ENCODE measurements at places on chromosomes 1 and 21.

- no peak for DNase-seq
These were observed 5.2 kb upstream of the VSIG8 start for GRCh38 chr1:159867664-159868026.

GRCh38 chr1:9825093-9826074, 1.6 kb upstream of the CLSTN1 start:
- peak; percentile 67 for DNase-seq

GRCh38 chr1:54199151-54199764, 572 bp downstream of the CYB5RL start:
- no peak for DNase-seq

- no peak for DNase-seq
These were observed 34.4 kb downstream of the KIAA0040 start for GRCh38 chr1:175158170-175158591.

DNA sequence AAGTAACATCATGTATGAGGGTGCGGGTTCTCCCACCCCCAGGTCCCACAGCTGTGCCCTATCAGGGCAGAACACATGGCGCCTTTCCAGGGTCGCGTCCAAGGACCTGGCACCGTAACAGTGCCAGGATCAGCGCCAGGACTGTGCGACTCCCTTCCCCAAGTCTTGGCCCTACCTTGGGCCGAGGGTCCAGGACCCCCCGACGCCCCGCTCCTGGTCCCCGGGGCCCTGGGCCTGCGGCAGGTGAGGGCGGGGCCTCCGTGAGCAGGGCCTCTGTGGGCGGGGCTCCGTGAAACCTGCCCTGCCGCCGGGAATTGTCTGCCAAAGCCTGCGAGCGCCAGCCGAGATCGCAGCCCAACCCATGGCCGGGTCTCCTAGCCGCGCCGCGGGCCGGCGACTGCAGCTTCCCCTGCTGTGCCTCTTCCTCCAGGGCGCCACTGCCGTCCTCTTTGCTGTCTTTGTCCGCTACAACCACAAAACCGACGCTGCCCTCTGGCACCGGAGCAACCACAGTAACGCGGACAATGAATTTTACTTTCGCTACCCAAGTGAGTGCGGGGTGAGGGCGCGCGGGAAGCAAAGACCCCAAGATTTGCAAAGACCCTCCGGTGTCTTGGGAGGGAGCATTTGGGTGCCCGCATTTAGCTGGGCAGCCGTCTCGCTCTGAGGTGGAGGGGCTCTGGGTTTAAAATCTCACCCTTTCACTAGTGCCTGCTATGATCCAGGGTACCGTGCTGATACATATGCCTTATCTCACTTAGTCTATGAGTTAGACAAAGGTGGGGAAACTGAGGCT, at the start of gene RHBG:
Gene RHBG (plus strand): TSS at position 323 of the 796 bp plus-strand sequence. CDS start 39 bp downstream, at position 362.
- peak; percentile 46 for DNase-seq

DNA sequence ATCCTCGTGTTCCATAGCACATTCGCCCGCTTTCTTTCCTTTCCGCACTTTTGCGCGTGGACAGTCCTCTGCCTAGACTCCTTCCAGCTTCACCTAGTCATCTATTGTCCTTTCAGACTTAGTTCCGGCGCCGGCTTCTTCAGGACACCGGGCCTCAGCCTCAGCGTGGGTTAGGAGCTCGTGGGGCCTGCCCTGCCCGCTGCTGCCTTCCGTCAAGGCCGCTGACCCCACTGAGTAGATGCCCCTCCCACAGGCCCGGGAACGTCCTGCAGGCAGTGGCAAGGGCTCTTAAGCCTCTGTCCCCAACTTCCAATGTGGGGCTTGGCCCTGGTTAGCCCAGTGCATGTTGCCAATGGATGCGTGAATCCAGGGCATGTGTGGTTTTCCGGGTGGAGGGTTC, 11.4 kb downstream of the DMRTB1 start:
- no peak for DNase-seq

- no peak for DNase-seq
These were observed 124.0 kb downstream of the PROX1 start for GRCh38 chr1:214111796-214112195.

DNA sequence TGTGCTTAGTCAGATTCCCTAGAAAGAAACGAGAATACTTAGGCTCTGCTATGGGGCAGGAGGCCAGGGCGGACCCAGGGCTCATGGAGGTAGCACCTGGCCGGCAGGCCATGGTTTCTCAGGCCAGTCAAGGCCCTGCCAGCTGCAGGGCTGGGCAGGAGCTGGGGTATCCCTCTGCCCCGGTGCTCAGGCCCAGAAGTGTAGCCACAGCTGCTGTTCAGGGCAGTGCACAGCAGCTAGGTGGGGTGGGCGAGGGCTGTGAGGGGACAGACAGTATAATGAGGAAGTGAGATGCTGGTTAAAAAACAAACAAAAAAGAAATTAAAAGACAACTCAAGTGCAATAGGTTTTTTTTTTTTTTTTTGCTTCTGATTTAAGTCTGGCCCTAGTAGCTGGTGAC, 34.0 kb upstream of the EDN2 start:
- DNase-seq: no peak

- peak; percentile 82 for DNase-seq
These were observed 27.5 kb upstream of the SLAMF6 start for GRCh38 chr1:160550572-160551034.

Data from CD4-positive, alpha-beta T cell treated with Interleukin-17A for 4 hours (primary cell).